ENCODE measurements at places on chromosomes 6 and 20.
A peak's percentile ranks its signal among the peaks of the same experiment; 100 is the strongest.

DNA sequence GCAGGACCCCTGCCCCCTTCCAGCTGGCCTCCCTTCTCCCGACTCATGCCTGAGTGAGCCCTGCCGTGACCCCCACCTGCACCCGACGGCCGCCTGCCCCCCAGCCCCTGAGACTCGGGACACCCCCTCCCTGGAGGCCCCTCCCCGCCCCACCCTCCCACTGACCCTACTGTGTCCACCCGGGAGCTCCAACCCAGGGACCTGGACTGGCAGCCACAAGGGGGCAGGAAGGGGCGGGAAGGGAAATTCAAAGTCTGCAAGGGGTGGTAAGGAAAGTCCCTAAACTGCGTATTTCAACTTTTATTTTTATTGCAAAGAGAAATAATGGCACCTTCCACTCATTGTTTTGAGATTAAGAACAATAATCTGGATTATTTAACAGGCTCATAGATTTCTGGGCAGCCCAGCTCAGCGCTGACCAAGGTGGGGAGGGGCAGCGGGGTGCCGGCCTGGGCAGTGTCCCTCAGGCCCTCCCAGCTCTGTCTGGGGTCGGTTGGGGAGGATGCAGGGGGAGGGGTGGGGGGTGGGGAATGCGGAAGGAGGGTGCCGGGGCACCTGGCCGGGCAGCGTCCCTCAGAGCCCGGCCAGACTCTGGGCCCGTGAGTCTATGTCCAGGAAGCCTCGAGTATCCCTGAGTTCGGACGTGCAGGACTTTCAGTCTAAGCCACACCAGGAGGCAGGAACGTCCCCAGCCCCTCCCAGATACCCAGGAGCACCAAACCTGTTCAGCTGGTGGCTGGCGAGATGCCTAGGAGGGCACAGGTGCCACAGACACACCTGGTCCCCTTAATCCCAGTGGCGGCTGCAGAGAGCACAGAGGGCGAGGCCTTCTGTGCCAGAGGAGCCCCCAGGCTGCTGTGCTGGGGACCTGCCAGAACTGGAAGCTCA, 1.3 kb upstream of the PTK6 start:
- no peak for DNase-seq

DNA sequence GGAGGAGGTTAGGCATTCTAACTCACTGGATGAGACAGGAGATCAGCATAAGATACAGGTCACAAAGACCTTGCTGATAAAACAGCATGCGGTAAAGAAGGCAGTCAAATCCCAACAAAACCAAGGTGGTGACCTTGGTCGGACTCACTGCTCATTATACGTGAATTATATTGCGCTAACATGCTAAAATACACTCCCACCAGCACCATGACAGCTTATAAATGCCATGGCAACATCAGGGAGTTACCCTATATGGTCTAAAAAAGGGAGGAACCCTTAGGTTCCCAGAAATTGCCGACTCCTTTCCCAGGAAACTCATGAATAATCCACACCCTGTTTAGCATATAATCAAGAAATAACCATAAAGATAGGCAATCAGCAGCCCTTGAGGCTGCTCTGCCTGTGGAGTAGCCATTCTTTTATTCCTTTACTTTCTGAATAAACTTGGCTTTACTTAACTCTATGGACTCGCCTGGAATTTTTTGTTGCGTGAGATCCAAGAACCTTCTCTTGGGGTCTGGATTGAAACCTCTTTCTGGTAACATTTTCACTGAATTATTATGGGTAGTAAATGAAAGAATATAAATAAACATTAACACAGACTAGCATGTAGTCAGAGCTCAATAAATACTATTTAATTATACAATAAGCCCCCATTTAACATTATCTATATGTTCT, 3.0 kb upstream of the LAMA4 start:
- DNase-seq: no peak

DNA sequence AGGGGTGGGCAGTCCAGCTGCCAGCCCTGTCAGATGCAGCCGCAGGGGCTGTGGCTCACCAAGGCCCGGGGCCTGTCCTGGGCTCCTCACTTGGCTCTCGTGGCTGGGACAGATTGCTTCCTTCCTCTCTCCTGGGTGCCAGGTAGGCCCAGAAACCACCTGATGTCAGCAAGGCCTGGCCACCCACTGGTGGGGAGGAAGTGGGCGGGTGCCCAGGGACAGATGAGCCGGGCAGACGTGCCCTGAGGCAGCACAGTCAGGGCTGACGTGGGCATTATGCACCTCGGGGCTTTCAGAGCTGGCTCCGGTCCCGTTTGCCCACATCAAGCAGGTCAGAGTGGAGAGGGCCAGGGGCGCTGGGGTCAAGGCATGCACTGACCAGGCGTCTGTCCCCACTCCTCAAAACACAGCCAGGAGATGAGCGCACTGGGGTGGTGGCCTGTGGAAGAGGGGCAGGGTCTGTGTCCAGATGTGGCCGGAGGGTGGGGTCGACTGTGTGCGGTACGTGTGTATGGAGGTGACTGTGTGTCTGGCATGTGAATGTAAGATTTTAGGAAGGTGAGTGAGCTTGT, 133.2 kb upstream of the PTPN1 start:
- no peak for DNase-seq

DNA sequence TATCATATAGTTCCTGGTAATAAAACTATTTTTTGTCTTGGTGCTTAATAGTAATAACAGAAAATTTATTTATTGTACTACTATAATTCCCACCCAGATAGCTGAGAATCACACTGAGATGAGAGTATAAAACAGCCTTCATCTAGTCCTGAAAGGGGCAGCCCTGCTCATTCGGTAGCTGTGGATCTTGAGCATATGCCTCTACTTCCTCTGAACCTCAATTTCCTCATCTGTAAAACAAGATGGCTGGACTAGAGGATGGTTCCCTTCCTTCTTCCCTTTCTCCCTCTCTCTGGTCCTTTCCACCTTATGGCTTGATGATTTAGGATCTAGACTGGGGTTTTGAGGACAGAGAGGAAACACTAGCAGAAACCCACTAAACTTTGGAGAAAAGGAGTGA, 15.0 kb downstream of the FKBP5 start:
- no peak for DNase-seq

GRCh38 chr6:52365866-52366540, 4.1 kb downstream of the PAQR8 start:
- peak; percentile 24 for DNase-seq

DNA sequence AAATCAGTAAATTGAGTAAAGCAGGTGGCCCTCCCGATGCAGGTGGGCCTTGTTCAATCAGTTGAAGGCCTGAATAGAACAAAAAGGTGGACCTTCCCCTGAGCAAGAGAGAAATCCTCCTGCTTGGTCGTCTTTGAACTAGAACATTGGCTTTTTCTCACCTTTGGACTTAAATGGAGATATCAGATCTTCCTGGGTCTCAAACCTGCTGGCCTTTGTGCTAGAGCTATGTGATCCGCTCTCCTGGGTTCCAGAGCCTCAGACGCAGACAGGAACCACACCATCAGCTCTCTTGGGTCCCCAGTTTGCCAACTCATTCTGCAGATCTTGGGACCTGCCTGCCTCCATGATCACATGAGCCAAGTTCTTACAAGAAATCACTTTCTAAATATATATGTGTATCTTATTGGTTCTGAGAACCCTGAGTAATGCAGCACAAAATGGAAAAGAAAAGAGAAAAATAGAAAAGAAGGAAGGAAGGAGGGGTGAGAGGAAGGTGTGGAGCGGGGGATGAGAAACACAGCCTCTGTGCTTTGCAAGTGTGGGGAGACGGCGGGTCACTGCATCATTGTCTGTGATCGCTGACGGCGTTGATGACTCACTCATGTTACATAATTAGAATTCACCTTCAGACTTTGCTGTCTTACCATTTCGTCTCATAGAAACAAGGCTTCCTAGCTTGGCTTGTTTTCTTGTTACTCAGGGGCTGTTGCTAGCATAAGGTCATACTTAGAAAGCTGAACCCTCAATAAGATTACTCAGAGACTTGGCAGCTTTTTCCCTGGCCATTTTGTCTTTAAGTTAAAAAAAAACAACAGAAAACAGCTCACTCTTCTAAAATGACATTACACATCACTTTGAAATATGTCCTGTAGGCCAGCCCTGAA, 85.7 kb upstream of the NEDD9 start:
- peak; percentile 77 for DNase-seq

GRCh38 chr20:48823476-48823875, 4.3 kb downstream of the PREX1 start:
- no peak for DNase-seq

- no peak for DNase-seq
Observed at GRCh38 chr6:108710551-108710950, 137.7 kb upstream of the ARMC2 start.

GRCh38 chr6:42572523-42572922, 8.7 kb downstream of the UBR2 start:
- DNase-seq: no peak

DNA sequence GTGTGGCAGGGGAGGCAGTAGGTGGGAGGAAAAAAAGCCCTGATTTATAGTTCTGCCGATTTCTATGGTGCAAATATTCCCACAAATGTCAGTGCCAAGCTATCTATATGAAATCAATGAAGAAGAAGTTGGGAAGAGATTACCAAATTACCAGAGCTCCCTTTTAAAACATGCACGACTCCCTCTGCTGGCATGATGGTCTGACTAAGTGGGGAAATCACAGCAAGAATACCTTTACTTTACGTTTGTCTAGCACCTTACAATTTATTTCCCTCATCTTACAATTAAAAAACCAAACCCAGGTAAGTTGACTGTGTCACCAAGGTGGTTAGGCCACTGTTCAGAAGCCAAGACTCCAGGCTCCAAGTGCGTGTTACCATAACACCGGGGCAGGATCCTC, 55.6 kb downstream of the AGPAT4 start:
- DNase-seq: no peak

DNA sequence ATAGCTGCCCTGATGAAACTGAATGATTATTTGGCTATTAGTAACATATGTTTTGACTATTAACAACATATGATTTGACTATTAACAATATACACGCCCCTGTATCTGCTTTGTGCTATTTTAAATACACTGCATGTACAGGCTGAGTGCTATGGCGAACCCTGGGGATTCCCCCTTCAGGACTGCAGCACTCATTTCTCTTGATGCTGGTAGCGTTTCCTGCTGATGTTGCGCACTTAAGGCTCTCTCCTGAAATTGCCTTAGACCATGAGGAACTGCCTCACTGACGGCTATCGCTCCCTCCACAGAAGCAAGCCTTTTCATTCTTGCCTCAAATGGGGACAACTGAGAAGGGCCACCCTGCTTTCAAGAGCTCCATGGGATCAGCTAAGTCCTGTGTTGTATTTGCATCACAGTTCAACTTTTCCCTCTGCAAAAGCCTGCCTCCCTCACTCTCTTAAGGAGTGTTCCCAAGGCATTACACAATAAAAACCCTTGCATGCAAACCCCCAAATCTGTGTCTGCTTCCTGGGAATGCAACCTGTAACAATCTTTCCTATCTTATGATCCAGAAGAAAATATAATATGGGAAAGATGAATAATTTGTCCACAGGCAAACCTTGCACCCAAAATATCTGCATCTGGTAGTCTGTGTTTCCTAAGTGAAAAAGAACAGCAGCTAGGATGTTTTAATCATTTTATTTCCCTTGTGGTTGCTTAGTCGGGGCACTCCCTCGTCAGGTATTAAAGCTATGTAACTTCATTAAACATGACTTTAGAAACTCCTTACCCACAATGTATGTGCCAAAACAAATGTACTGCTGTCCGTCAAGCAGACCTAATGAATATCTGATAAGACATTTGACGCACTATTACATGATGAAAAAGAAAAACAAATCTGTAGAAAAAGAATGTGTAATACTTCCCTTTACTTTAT, 456.4 kb downstream of the COL12A1 start:
- DNase-seq: no peak

DNA sequence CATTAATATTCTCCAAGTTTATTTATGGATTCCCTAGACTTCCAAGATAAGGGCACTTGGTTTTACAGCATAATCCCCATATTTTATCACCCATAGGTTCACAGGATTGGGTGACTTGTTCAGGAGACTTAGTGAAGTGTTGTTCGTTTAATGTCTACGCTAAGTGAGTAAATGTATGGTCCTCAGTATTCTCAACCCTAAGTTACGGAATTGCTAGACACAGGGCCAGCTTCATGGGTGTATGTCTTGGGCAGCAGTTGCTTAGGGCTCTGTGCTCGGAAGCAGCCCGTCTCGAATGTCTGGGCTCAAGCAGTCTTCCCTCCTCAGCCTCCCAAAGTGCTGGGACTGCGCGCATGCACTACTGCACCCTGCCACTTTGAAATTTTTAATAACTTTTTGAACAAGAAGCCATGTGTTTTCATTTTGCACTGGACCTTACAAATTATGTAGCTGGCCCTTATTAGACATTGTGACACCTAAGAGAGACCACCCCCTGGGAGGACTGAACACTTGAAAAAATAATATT, 91.5 kb upstream of the ZNF217 start:
- DNase-seq: no peak

DNA sequence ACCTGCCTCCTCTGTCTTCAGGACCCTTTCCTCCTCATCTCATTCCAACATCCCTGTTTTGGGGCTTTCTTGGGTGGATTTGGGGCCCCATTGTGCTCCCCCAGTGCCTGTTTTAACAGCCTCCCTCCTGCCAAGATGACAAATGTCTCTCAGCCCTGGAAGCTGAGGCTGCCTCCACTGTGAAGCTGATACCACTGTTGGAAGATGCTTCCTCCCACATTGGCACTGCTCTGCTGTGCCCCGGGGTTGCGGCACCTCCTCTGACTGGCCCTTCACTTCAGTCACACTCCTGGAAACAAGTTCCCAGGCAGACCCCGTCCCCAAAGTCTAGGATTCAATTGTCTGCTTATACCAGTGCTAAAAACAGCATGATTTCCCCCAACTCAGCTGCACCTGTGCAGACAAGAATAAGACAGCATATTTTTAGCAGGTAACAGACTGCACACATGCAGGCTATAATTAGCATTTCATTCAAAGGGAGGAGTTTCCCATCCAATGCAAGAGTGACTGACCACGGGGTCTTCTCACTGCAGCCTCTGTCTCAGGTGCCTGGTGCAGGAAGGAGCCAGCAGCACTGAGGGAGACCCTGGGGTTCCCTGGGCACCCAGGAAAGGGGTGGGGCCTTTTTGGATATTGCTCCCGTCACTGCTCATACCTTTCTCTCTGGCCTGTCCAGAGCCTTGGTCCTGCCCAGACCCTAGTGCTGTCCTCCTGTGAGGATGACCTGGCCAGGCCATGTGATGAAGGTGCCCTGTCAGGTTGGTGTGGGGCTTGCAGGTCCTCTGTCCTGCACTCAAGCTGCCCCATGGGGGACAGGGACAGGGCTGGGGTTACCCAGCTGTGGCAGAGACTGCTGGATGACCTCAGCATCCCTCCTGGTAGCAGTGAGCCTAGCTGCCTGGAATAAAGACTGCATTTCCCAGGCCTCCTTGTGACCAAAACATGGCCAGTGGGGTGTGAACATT, 31.5 kb upstream of the SULF2 start:
- no peak for DNase-seq

Data from GM03348 (cell line).